ENCODE measurements at places on chromosomes 12 and 14.

GRCh38 chr12:104280717-104281458 lies 22.7 kb upstream of the EID3 start:
- no peak for DNase-seq

DNA sequence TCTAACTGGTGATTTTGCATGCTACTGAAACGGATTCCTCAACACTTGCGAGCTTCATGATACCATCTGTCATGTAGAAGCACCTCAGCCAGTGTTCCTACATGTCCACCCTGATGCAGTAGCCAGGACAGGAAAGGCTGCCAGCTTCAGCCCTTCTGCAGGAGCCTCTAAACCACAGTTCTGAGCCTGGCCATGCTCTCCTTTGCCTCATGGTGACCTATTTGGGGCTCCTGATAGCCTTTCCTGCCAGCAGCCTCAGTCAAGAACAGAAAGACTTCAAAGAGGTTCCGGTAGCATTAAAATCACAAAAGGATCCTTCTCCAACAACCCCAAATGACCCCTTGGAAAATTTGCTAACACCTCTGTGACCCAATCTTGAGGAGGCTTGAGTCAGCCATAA lies 96.0 kb downstream of the CNTN1 start:
- no peak for DNase-seq

- DNase-seq: no peak
Measured at GRCh38 chr12:103524238-103524875, 28.6 kb upstream of the C12orf42 start.

GRCh38 chr14:23123419-23123818 lies 4.4 kb upstream of the CEBPE start:
- no peak for DNase-seq

GRCh38 chr12:109382031-109382430 lies 34.3 kb downstream of the MYO1H start:
- DNase-seq: no peak

- DNase-seq: no peak
Measured at GRCh38 chr12:109553906-109554500, 19.3 kb downstream of the MMAB start.

DNA sequence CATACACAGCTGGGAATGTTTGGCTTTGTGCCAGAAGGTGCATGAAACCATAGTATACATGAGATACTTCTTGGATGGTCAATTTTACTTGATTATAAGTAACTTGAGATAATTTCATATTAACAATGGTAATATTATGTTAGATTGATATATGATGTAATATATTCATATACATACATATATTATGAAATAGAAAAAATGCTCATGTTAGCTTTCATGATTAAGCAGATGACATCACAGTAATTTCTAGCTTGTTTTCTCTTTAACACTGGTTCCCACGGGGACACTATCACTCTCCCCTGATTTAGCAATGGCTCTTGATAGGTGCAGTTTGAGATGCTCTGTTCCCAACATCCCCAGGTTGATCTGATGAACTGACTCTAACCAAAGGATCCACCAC lies 35.4 kb upstream of the NTF3 start:
- DNase-seq: no peak

DNA sequence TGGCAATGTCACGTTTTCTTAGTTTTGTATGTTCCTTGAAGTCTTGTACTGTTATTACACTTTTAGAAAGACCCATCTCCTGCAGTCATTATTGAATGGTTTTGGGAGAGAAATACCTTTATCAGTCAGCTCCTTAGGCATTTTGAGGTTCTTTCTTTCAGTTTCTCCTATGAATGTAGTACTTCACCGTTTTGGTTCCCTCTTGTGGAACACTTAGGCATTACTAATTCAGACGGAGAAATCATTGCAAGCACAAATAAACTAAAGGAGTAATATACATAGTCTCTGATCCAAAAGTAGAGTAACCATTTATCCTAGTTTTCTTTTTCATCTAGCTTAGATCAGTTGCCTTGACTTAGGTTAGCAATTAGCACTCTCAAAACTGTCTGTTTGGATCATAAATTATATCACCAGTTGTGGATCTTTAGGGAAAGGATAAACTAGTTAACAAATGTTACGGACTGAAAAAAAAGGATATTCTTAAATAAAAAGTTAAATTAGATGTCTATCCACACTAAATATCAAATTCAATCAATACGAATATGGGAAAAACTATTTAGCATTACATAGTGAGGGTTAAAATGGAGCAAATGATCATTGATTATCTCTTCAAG lies 1538.3 kb upstream of the SEL1L start:
- no peak for DNase-seq

- no peak for DNase-seq
Measured at GRCh38 chr12:9673404-9674225, 4.1 kb downstream of the CLEC2D start.

- DNase-seq: peak; percentile 89
Measured at GRCh38 chr14:70972107-70972976, 65.1 kb downstream of the PCNX1 start.

DNA sequence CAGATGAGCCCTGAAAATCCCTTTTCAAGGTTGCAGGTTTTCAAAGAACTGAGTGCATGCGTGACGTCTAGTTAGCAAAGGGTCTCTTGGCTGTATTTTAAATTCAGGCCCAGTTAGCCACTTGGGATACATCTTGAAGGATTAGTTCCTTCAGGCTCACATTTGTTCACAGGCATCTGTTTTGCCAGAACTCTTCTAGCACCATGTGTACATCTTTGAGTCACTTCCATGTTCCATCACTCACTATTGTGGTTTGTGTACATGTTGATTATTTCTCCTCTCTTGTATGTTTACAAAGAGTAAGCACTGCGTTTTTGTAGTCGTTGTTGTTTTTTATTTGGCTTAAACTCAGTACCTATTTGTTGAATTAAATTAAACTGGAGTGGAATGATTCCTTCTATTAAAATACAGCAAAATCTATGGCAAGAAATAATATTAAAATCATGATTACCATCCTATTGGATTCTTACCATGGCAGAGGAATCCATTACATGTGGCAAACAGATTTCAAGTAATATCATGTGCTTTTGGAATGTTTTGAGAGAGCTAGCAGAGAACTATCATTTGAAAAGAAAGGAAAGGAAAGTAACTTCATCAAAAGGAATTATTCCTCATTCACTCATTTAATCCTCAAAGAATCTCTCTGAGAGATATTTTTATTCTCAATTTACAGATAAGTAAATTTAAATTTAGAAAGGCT lies 438.9 kb upstream of the FAR2 start:
- no peak for DNase-seq

- no peak for DNase-seq
Measured at GRCh38 chr14:34161351-34162082, 210.6 kb upstream of the EGLN3 start.

GRCh38 chr14:94893411-94894160 lies 123.7 kb upstream of the GSC start:
- DNase-seq: no peak

DNA sequence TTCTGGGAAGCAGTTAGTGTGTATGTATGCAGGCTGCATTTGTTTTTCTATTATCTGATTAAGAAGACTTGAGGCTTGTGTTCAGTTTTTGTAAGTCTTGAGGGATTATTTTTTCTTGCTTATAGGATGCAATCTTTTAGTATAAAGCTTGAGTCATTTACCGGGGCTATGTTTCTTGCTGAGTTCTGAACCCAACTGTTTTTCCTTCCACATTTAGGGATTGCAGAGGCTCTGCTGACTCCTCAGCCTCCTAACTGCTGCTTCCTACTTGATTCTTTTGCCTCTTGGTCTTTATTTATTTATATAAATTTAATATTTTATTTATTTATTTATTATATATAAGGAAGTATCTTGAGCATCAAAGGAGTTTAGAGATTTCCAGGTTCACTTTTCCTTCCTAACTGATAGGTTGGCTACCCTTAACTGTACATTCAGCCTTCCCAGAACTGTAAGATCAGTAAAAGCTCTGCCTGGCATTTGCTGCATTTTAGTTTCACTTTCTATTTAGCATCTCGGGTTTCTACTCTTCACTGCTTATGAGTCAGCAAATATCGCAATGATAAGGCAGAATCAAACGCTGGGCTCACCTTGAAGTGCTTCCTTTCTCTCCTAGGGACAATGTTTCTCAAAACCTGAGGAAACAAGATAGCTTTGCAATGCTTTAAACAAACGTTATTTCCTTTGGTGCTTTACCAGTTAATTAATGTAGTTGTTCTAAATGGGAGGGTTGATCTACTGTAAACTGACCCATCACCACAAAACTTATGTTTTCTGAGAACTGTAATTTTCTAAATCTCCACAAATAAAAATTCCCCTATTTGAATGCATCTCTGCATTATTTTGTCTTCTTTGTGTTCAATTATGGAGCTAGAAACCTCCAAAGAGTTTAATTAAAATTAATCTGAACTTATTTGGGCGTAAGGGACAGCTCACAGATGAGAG lies 1183.7 kb upstream of the TMEM132C start:
- no peak for DNase-seq

- no peak for DNase-seq
Measured at GRCh38 chr14:90344331-90345238, 12.8 kb upstream of the NRDE2 start.

GRCh38 chr12:46659032-46659650 lies 166.7 kb downstream of the SLC38A4 start:
- no peak for DNase-seq

DNA sequence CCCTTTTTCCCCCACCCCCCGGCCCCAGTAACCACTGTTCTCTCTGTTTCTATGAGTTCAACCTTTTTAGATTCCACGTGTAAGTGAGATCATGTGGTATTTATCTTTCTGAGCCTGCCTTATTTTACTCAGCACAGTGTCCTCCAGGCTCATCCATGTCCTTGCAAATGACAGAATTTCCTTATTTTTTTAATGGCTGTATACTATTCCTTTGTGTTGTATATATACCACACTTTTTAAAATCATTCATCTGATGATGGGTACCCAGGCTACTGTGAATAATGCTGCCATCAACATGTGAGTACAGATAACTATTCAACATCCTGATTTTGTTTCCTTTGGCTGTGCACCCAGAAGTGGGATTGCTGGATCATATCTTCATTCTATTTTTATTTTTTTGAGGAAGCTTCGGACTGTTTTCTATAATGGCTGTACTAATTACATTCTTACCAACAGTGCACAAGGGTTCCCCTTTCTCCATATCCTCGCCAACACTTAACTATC lies 54.7 kb downstream of the DDX51 start:
- DNase-seq: no peak

- DNase-seq: no peak
Measured at GRCh38 chr14:96722736-96723135, 74.4 kb upstream of the VRK1 start.

GRCh38 chr14:24339284-24340151 lies at the start of gene RIPK3:
Gene RIPK3, minus strand, starts transcription at chr14:24339991. Its CDS starts 165 bp downstream, at chr14:24339826.
- DNase-seq: peak; percentile 63

- no peak for DNase-seq
Measured at GRCh38 chr12:104163631-104164030, 25.6 kb upstream of the NFYB start.

GRCh38 chr14:66572826-66573225 lies 64.9 kb downstream of the GPHN start:
- no peak for DNase-seq

- DNase-seq: no peak
Measured at GRCh38 chr14:37600880-37601741, 5.7 kb downstream of the TTC6 start.

DNA sequence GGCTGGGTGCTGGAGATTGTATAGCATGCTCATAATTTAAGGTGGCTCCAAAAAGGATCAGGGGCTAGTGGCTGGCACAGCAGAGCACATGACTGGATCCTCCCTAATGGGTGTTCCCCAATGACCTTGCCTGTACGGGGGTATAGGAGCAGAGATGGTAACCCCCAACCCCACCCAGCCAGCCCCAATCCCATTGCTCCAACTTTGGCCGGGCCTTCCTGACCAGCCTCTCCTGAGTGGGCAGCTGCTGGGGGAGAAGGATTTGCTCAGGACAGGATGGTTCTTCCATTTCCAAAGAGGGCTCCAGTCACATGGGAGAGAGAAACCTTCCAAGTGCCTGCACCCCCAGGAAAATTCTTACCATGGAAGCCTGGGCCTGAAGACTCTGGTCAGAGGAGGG lies 15.3 kb upstream of the NR4A1 start:
- DNase-seq: no peak

- DNase-seq: no peak
Measured at GRCh38 chr14:93148979-93149378, 33.3 kb upstream of the ITPK1 start.

- no peak for DNase-seq
Measured at GRCh38 chr12:95908573-95908972, 33.8 kb downstream of the CCDC38 start.

GRCh38 chr14:87483271-87484260 lies 509.4 kb downstream of the GALC start:
- no peak for DNase-seq

DNA sequence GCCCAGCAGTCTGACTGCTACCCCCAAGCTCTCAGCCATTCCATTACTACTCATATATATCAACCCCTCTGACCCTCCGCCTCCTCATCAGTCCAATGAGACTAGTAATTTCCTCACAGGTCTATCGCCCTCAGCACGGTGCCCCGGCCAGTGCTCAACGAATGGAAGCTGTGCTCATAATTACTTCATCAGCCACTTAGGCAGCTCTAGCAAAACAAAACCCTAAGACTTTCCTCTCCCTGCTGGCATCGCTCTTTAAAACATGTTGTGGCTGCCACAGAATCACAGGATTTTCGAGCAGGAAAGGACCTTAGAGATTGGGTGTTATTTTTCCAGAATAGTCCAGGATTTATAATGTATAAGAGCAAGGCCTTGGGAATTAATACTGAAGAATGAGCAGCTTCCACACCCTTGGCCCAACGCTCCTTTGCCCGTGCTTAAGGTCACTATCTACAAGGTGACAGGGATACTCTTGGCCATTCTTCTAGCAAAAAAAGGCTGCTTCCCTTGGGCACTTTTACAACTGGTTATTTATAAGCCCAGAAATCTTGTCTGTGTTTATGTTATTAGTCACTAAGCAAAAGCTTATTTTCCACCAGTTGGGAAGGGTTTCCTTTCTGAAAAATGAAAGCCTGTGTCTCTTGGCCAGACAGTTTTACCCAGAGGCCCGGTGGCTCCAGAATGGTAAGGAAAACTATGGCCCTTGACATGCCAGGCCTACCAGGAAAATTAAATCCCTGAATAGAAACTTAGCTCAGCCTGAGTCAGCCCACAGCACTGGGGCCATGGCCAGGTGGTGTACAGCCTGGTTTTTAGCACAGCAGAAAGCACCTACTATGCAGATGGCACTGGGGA lies 47.9 kb downstream of the NUAK1 start:
- no peak for DNase-seq

DNA sequence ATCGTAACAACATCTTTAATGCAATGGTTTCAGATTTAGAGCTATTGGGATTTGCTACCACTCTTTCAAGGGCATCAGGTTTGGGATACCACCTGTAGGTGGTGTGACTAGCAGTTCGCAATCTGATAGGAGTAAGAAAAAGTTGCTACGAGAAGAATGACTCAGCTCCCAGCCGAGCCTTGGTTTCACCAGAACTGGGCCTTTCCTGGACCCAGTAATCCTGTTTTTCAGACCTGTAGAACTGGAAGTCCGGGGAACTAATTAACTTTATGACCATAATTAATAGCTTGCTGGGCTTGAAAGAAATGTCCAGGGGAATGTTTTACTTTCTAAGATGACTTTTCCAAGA lies 770 bp downstream of the ABHD4 start:
- DNase-seq: peak; percentile 21

- no peak for DNase-seq
Measured at GRCh38 chr12:51632623-51633022, 41.6 kb downstream of the SCN8A start.

GRCh38 chr12:11705010-11705409 lies 55.5 kb downstream of the ETV6 start:
- DNase-seq: no peak

- no peak for DNase-seq
Measured at GRCh38 chr12:79262938-79263337, 398.4 kb downstream of the SYT1 start.

GRCh38 chr12:55658635-55659391 lies 22.1 kb downstream of the OR10P1 start:
- DNase-seq: no peak

- DNase-seq: no peak
Measured at GRCh38 chr14:61121355-61121787, 140.3 kb downstream of the SLC38A6 start.

Data from stimulated activated CD4-positive, alpha-beta T cell treated with anti-CD3 and anti-CD28 coated beads, Interleukin-1b, Interleukin-23, amount 100 ng/mL, for 4 hours (primary cell).